ENCODE measurements at places on chromosomes 6 and 20.

DNA sequence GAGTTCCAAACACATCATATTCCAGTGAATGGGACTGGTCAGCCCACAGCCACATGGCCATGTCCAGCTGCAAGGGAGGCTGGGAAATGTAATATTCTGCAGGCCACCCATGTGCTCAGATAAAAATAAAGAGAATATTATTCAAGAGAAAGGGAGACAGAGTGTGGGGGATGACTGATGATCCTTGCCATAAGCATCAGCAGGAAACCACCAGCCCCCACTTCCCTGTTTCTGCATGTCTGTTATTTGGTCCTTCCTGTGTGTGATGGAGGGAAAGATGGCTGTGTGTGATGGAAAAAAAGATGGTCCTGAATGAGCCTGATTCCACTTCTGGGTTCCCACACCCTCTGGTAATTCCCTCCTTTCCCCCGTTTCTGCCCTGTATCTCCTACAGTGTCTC lies 13.1 kb upstream of the RSPO4 start:
- DNase-seq: no peak

- no peak for DNase-seq
These were observed 404.1 kb downstream of the TAF4 start for GRCh38 chr20:61661583-61661982.

DNA sequence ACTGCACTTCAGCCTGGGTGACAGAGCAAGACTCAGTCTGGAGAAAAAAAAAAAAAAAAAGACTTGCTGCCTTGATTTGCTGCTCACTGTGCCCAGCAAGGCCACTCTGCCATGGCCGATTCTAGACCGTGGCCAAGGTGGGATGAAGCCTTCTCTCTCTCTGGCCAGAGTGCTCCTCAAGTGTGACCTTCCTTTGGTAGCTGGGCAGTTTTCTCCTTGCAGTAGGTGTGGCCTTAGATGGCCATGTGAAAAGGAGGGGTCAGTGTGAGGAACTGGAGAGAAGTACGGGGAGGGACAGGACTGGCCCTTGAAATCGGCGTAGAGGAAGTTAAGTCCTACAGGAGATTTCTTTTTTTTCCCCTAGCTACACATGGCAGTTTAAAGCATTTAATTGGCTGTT lies 272.0 kb downstream of the ARID1B start:
- no peak for DNase-seq

GRCh38 chr6:72552938-72553337 lies 68.9 kb upstream of the KCNQ5 start:
- no peak for DNase-seq

DNA sequence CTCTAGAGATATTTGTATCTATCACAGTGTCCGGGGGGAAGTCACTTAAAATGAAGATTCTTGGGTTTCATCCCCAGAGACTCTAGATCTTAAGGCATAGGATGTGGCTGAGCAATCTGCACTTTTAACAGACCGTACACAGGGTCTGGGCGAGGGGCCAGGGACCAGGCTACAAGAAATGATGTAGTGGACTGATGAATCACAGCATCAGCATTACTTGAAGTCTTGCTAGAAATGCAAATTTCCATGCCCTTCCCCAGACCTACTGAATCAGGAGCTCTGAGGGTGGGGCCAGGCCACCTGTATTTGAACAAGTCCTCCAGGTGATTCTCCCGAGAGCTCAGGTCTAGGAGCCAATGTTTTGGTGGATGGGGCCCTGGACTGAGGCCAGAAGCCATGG lies 168.4 kb downstream of the DOK5 start:
- no peak for DNase-seq

- no peak for DNase-seq
These were observed 235.4 kb upstream of the SLC35B3 start for GRCh38 chr6:8670792-8671191.

GRCh38 chr6:143110996-143111395 lies 50.3 kb downstream of the AIG1 start:
- no peak for DNase-seq

All from activated T-cell treated with anti-CD3 and anti-CD28 coated beads for 1 hour (primary cell).